ENCODE measurements at places on chromosomes 7 and 10. TPM values are rescaled to one million over a fixed set of nuclear protein-coding genes. Genes with fewer than 3 reads are reported as not detected.

DNA sequence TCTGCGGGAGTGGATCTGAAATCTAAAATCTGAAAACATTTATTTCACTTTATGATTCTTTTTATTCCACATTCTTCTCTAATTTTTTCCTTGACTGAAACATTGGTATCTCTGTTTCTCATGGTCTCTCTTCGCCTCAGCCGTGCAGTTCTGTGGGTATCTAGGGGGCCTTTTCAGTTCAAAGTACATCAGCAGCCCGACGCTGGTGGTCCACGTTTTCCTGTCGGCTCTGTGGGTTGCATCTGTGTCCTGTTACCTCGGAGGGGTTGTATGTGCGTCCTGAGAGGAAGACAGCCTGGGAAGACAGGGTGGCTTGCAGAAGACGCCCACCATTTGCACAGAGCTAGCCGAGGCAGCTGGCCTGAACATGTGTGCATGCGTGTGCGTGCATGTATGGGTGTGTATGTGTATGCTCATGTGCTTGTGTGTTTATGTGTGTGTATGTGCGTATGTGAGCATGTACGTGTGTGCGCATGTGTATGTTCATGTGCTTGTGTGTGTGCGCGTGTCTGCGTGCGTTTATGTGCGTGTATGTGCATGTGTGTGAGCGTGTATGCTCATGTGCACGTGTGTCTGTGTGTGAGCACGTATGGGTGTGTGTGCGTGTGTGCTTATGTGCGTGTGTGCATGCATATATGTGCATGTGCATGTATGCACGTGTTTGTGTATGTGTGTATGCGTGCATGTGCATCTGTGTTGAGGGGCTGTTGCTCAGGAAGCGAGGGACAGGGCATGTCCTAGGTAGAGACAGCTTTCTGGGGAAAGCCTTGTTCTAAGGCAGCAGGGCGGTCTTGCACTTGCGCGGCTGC lies 211.8 kb downstream of the ADARB2 start:
- no peak overlapping the region for H3K27ac ChIP-seq
- no peaks in the 10 kb centered on the region for H3K36me3 ChIP-seq
- peaks cover 39% of the 10 kb centered on the region for H3K27me3 ChIP-seq
- no peak overlapping the region for H3K4me3 ChIP-seq
- no peak for DNase-seq
- peaks cover 25% of the 10 kb centered on the region for H3K4me1 ChIP-seq

Gene CNPY1
- polyA plus RNA-seq, result not detected

DNA sequence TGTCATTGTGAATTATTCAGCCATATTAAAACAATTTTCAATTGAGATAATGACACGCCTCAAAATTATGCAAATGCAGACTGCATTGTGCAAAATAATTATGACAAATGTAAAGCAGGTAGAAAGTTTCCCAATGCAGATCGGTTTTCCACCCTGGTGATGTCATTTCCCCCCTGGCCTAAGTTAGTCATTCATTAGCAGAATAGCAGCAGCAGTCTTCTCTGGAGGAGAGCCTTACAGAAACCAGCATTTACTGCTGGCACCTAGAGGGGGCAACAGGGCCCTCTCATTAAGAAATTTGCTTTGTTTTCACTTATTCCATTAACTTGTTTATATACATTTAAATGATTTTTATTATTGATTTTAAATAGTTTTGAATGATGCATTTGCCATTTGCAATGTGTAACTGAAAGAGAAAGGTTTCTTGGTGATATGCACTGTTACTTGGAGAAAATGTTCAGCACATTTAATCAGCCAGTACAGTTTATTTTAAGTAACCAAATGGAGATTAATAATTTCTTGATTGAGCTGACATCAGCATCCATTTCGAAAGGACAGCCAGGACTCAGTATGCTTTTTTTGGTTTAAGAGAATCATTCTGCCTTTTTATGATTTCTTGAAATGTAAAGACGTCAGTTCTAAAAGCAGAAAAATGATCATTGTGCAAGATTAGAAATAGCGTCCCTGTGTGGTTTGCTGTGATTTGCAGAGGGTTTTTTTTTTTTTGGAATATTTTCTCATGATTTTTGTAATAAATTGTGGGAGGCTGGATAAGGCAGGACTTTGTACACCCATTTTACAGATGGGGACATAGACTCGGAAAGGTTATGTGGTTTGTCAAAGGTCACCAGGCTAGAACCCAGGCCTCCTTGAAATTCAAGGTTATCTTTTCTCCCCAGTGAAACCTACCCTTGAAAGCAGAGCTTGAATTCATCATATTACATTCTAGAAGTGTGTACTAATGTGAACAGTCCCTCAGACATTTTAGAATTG lies 3.5 kb downstream of the ARID5B start:
- H3K4me1 ChIP-seq, result peaks cover 31% of the 10 kb centered on the region
- peak; percentile 51 for DNase-seq
- no peaks in the 10 kb centered on the region for H3K27me3 ChIP-seq
- peaks cover 16% of the 10 kb centered on the region for H3K36me3 ChIP-seq

Gene CYP26A1
- polyA plus RNA-seq, result not detected

DNA sequence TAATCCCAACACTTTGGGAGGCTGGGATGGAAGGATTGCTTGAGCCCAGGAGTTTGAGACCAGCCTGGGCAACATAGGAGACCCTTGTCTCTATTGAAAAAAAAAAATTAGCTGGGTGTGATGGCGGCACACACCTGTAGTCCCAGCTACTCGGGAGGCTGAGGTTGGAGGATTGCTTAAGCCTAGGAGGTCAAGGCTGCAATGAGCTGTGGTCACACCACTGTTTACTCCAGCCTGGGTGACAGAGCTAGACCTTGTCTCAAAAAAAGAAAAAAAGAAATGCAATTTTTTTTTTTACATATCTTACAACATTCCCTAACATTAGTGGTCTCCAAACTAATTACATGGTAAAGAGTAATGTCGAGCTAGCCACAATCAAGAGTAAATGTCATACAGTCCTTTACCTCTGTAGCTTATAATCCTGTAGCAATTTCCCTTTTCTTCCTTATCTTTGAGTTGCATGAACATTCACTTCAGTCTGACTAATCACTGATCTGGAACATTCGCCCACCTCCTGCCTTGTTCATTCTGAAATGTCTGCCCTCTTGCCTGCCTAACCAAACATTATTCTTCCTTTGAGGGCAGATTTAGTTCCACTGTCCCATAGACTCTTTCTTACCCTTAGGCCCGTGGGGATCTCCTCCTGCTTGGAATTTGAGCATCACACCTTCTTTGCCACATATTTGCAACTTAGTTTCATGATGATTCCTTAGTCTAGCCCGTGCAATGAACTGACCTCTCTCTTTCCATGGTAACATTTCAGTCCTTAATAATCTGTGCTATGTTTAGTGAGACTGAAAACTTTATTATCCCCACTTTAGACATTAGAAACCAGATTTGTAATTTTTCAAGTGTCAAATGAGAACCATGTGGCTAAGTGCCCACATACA lies 4.8 kb upstream of the VCL start:
- no peaks in the 10 kb centered on the region for H3K27me3 ChIP-seq
- H3K4me1 ChIP-seq, result peaks cover 27% of the 10 kb centered on the region
- H3K27ac ChIP-seq, result peak overlapping the region; percentile 1
- no peak overlapping the region for H3K4me3 ChIP-seq
- DNase-seq, result no peak
- no peaks in the 10 kb centered on the region for H3K36me3 ChIP-seq

Gene ADGRA1
- polyA plus RNA-seq, result not detected

DNA sequence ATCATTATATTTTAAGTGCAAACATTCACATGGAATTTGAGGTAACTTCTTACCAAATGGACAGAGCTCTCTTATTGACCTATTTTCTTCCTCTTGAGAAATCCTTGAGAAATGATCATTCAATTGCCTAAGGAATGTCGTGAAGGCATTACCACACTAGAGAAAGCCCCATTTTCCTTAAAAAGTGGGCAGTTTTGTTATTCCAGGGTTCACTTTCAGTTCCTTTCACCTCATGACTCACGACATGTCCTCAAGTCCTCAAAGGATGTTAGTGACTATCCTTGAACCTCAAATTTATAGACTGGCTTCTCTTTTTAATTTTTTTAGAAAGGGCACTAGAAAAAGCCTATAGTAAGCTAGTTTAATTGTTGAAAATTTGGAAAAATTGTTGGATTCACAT lies 40.4 kb upstream of the SMIM30 start:
- no peak overlapping the region for H3K4me3 ChIP-seq
- no peak for DNase-seq
- no peaks in the 10 kb centered on the region for H3K4me1 ChIP-seq
- peaks cover 15% of the 10 kb centered on the region for H3K27me3 ChIP-seq

Gene FAM241B
- 0.47 TPM for polyA plus RNA-seq

- no peak overlapping the region for H3K4me3 ChIP-seq
- no peak for DNase-seq
- H3K27ac ChIP-seq, result no peak overlapping the region
- H3K4me1 ChIP-seq, result no peaks in the 10 kb centered on the region
- no peaks in the 10 kb centered on the region for H3K36me3 ChIP-seq
These were observed 916.1 kb upstream of the POT1 start for GRCh38 chr7:125845686-125846085.

Gene AZGP1
- not detected for polyA plus RNA-seq

Gene GRID2IP
- not detected for polyA plus RNA-seq

- no peaks in the 10 kb centered on the region for H3K36me3 ChIP-seq
- H3K4me3 ChIP-seq, result no peak overlapping the region
- no peak overlapping the region for H3K27ac ChIP-seq
- H3K4me1 ChIP-seq, result no peaks in the 10 kb centered on the region
- no peak for DNase-seq
These were observed 2.1 kb upstream of the LIPM start for GRCh38 chr10:88800152-88801125.

Gene TNS3
- polyA plus RNA-seq, result 6.3 TPM

Gene OR6B1
- not detected for polyA plus RNA-seq

GRCh38 chr7:36527549-36527913 lies 137.9 kb downstream of the ANLN start:
- no peak overlapping the region for H3K27ac ChIP-seq
- H3K36me3 ChIP-seq, result no peaks in the 10 kb centered on the region
- H3K4me3 ChIP-seq, result no peak overlapping the region
- H3K4me1 ChIP-seq, result no peaks in the 10 kb centered on the region

DNA sequence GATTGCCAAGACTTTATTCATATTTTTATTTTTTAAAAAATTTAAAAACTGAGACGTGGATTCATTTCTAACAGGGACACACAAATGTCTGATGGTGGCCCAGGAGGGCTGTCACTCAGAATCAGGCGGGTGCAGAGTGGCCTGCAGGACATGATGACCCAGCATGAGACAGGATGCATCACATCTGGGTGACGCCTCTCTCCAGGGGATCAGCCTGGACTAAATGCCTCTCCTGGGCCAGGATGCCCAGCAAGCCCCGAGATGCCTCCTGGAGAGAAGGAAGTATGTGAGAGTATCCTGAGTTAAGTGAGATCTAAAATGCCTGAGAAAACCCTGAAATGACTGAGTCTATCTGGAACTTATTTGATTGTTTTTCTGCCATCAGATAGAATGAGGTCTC lies 16.9 kb upstream of the MTURN start:
- DNase-seq, result no peak
- H3K27me3 ChIP-seq, result no peaks in the 10 kb centered on the region
- no peak overlapping the region for H3K4me3 ChIP-seq
- H3K27ac ChIP-seq, result no peak overlapping the region
- peaks cover 11% of the 10 kb centered on the region for H3K4me1 ChIP-seq
- no peaks in the 10 kb centered on the region for H3K36me3 ChIP-seq

Gene PKD2L1
- 0.93 TPM for polyA plus RNA-seq

Gene PLPP4
- not detected for polyA plus RNA-seq

Data from naive B cell (primary cell).